CD4-positive, alpha-beta T cell treated with Interleukin-4 for 4 hours (primary cell): ENCODE measurements at places on chromosomes 12 and 14.

DNA sequence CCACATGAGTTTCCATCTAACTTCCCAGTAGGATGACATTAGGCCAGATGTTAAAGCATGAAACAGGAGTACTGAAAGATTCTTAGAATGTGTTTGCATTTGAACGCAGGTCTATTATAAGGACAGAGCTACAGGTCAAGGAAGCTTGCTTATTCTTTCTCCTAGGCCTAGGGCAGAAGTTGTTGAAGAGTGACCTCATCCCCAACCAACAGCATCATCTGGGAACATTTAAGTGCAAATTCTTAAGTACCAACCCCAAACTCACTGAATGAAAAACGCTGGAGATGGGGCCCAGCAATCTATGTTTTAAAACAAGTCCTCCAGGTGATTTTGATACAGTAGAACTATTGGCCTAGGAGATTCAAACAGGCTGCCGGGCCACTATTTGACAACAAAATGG is 52.4 kb downstream of the PAPLN start:
- no peak for DNase-seq

GRCh38 chr12:28884904-28885679 is 264.0 kb upstream of the FAR2 start:
- DNase-seq = no peak

GRCh38 chr12:66119229-66119869 is 11.2 kb downstream of the LLPH start:
- DNase-seq = no peak

- DNase-seq = no peak
Observed at GRCh38 chr12:26195641-26196420, 458 bp downstream of the SSPN start.

- DNase-seq = no peak
Observed at GRCh38 chr12:9340422-9341259, 132.4 kb upstream of the PZP start.

- no peak for DNase-seq
Observed at GRCh38 chr12:75656648-75657047, 145.2 kb upstream of the KRR1 start.
